ENCODE measurements at places on chromosomes 16 and 17.

DNA sequence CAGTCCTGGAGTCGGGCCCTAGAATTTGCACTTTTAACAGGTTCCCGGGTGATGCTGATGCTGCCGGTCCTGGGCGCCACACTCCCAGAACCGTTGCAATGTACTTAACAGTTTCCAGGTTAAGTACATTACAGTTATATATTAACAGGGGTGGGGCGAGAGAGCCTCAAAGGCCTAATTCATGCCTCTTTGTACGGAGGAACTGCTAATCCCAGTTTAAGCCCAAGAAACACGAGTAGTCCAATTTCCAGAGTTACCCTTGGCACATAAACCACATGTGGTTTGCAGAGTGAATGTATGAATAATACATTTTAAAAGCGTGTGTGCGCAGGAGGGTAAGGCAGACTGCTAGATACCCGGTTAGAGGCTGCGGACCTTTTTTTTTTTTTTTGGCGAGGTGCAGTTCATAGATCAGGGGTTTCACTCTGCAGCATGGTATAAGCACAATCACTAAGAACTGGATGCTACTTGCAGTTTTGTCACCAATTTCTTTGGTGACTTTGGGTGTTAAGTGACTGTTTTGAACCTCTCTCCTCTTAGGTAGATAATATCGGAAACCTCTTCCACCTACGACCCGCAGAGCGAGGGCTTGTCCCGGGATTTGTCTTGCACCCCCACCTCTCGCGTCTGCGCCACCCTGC lies 713 bp downstream of the COX11 start:
- no peak for DNase-seq

DNA sequence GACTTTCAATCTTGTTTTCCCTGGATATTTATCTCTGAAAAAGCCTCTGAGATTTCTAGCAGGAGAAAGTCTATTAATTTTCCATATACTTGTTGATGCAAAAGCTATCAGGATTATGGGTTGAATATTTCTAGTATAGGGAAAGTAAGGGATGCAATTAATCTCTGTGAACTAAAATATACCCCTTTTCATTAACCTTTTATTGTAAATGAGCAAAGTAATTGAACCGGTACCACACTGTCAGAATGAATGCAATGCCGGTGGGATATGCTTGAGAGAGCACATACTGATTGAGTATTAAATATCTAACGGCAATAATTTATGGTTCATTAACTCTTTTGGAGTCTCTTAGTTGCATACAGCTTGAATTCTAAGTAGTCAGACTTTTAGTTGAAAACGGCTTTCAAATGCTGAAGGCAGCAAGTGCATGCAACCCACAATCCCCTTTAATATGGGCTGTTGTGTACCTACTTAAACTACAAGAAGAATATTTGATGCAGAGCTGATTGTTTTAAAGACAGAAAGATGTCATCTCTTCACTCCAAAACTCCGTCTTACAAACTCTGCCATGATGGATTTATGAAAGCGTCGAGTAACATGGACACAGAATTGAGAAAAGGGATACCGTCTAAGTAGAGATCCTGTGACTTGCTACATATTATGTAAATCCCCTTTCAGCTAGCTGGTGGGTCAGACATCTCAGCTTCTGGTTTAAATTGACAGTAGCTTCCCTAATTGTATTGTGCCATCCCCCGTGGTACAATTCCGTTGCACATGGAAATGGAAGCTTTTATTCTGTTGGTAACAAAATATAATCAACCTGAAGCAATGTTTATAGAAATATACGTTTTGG lies 141.3 kb upstream of the CDH8 start:
- no peak for DNase-seq

GRCh38 chr17:66941773-66942450 lies 22.6 kb upstream of the CACNG4 start:
- DNase-seq: no peak

DNA sequence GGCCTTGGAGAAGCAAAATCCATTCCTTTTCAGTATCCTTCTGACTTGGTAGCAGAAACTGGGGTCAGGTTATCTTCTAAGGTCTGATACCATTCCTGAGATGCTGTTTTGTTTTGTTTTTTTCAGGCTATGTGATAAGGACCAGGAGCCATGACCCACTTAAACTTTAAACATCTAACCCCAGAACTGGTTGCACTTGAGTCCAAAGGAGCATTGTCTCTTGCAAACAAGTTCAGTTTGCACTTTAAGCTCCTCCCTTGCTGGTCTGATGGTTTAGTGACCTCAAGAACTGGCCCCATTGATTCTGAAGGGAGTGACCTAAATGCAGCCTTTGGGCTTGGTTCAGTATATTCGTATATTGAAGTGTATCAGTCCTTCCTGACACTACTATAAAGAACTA lies 75.2 kb downstream of the ERCC4 start:
- no peak for DNase-seq

Measured in NCI-H524 treated with DMSO at 0.1 percent for 48 hours (cell line).